Gastroesophageal sphincter (tissue), 4 donors: ENCODE measurements at places on chromosomes 1 and 21.

- no peak for ATAC-seq
These were observed 336.4 kb downstream of the NTNG1 start for GRCh38 chr1:107477233-107477632.

DNA sequence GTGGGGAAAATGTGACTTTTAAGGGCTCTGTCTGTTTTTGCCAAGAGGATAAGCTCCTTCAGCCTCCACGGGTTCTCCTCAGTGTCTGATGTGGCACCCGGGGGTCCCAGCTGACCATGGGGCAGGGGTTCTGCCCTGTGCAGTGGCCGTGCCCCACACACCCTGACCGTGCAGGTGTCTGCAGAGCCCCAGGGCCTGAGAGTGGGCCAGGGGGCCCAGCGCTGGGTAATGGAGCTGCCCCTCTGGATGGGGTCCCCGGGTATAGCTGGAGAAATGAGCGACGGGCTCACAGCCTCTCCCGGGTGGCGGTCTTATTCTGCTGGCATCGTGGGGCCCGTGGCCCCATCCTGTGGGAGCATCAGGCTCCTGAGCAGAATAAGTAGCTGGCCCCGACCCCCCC is 2.9 kb upstream of the PFKL start:
- no peak for ATAC-seq

DNA sequence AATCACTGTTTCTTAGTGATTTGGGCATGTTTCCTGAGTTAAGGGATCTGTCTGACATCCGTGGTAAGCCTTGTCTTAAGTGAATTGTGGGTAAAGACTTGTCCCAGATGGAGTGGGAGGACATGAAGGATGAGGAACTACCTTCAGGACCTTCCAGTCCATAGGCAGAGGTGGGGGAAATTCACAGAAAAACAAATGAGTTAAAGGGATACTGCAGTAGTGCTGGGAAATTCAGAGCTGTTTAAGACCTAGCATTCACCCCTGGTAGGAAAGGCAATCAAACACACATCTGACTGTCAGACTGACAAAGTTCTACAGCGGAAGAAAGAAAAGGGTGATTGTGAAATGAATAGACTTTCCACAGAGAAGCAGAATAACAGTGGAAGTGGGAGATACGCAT is 3.0 kb downstream of the GNAT2 start:
- ATAC-seq: no peak

DNA sequence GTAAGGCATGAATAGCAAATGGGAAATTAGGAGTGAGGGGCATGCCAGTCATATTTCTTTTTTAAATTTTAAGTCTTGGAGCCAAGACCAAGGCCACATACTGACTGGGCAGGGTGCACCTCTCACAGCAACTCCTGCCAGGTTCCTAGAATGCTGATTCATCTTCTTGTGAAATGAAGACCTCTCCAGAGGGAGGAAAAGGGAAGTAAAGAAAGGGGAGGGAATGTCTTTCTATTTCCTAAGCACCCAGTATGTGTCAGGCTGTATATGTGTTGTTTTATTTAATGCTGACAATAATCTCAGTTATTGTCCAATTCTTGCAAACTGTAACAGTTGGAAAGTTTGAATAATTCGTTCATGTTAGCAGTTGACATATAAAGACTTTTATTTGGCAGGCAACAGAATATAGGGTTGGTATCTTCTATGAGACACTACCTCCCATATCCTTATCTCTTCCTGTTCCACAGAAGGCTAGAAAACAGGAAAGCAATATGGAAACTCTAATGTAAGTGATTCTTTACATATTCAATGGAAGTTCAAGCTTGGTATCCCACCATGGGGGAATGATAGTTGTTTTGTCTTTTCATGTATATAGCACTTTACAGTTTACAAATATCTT is 259.1 kb upstream of the USP24 start:
- ATAC-seq: peak; percentile 51

GRCh38 chr1:162407539-162407938 is 4.4 kb downstream of the SH2D1B start:
- ATAC-seq: no peak

DNA sequence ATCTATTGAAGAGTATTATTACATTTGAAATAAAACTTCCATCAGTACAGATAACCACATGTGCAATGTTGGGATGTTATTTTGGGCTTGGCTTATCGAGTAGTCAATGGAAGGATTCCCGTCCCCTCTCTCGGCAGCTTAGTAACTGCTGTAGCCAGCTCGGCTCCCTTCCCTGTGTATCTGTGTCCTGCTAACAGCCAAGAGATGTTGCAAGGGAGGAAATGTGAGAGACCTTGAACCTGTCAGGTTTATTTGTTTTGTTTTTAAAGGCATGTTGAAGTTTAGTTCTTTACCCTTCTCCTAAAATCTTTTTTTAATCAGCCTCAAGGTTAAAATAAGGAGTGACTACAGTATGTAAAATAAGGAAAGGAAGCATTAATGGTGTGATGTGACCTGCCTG is 13.6 kb upstream of the TARS2 start:
- ATAC-seq: peak; percentile 43

- ATAC-seq: no peak
These were observed 1217.8 kb upstream of the ADGRL2 start for GRCh38 chr1:80582980-80583379.

GRCh38 chr1:200970771-200971427 is 52.6 kb downstream of the KIF21B start:
- ATAC-seq: no peak

GRCh38 chr1:19151537-19151936 is 58.5 kb downstream of the UBR4 start:
- ATAC-seq: no peak

- no peak for ATAC-seq
These were observed 27.3 kb upstream of the RGS13 start for GRCh38 chr1:192608671-192609070.

DNA sequence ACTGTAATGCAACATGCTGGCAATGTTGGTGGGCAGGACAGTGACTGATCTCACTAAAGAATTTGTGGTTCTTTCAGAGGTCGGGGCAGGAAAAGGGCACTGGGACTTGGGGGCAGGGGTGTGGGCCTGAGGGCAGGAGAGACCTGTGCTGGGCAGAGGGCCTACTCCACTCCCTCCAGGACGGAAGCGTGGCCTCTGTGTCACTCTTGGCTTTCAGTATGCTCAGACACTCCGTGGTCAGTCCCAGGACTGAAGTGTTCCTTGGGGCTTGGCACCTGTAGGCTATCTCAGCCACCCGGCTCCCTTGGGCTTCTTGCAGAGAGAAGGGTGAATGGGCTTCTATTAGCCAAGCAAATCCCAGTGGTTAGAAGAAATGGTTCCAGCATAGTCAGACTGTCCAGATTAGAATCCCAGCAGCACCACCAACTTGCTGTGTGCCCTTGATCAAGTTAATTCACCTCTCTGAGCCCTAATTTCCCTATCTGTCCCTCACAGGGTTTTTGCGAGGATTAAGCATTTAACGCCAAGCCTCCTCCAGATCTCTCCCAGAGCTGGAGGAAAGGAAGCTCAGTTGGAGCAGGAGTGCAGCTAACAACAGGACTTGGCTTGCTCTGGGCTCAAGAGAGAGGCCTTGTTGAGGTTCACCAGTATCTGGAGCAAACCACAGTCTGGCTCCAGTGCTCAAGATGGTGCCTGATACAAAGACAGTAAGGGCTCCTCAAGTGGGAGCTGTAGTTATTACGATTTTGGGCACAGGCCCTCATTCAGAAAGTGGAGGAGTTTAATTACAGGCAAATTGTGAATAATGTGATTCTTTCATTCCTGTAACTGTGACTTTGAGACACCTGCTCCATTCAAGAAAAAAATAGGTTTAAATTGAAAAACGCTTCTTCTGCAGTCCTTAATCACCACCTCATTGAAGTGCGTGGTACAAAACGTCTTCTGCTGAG is 57.7 kb upstream of the LRP8 start:
- ATAC-seq: no peak

GRCh38 chr1:245605480-245606156 is 450.8 kb downstream of the KIF26B start:
- ATAC-seq: peak; percentile 16

DNA sequence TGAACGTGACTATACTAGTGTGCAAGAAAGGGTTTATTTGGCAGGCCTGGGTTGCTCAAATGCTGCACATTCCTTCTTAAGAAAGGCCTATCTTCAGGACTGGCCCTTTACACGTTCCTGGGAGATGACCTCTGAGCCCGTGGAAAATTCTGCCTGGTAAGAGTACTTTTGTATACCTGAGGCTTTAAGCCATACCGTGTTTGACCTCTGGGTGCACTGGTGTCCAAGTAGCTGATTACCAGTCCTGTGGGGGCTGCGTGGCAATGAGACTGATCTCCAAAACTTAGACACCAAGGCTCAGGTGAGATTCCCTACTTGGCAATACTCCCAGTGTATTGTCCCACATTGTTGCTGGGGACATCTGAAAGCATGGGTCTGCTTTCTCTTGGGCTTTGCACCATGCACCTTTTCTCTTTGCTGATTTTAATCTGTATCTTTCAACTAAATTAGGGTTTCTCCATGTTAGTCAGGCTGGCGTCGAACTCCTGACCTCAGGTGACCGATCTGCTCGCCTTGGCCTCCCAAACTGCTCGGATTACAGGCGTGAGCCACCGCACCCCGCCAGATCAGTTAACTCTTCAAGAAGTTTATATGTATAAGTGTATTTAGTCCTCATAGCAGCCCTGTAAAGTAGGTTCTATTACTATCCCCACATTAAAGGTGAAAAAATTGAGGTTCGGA is 44.5 kb downstream of the TRIM33 start:
- no peak for ATAC-seq

DNA sequence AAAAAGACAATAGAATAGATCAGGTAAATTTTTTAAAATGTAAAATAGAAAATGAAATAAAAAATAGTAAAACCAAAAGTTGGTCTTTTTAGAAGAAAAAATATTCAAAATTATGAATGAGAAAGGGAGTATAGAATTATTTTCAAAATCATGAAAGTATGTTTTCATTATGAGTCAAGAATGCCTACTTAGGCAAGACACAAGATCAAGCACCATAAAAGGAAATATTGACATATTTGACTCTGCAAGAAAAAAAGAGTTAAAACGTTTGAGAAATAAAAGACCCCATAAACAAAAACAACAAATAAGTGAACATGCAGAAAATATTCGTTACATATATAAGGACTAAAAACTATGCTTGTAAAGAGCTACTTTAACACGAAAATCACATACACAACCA is 4.8 kb upstream of the COX20 start:
- ATAC-seq: no peak

DNA sequence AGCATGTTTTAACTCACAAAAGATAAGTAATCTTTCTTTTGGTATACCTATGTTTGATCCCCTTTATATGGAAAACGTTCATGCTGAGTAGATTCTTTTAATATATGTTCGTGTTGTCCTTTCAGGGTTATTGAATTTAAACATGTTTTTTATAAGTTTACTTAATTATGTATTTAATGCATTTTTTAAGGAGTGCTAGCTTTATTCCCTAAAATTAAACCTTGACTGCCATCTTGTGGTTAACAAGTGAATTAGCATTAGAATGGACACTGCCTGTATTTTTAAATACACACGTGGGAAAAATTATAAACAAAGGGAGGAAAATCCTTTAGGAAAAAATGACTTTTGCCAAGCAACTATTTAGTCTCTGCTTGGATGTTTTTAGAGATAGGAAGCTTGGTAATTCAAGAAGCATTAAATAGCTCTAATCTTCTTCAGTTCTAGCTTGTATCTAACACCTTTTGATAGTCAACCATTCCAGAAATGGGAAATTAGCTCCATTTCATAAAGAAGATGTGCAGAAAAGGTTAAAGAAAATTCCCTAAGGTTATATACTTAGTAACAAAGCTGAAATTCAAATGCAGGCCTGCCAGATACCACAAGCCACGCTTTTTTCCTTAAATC is 43.0 kb downstream of the UBE2U start:
- ATAC-seq: no peak

- ATAC-seq: no peak
These were observed 536.6 kb upstream of the USP24 start for GRCh38 chr1:55751776-55752175.

DNA sequence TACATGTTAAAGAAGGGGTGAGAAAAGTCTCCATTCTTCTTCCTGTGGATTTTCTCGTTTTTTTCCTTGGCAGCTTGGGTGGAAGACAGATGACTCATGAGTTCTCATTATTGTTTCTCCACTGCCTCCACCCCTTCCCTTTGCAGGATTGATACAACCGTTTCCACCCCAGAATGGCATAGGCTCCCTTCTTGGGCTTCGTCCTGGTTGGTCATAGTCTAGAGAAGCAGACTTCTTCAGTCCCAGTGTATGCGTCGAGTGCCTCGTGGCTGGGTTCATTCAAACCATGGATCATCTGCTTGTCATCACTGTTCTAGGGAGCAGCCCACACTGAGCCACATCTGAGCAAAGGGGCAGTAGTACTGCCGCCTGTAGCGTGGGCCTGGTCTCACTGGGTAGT is 13.7 kb downstream of the PTGFRN start:
- ATAC-seq: no peak

DNA sequence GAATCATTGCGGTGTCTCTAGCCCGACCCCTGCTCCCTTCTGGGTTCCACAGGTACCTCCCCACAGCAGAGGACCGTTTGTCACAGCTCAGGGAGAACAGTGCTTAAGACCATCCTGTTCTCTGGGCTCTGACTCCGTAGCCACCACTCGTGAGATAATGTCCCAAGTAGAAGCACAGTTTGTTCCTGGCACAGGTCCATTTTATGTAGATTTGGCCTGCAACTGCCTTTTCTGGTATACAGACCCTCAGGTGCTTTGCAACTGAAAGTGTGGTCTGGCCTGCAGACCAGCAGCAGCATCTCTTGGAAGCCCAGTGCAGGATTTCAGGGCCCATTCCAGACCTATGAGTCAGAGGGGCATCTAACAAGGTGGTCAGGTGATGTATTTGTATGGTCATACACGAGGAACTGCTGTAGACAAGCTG is 28.4 kb upstream of the TMEM125 start:
- ATAC-seq: no peak

DNA sequence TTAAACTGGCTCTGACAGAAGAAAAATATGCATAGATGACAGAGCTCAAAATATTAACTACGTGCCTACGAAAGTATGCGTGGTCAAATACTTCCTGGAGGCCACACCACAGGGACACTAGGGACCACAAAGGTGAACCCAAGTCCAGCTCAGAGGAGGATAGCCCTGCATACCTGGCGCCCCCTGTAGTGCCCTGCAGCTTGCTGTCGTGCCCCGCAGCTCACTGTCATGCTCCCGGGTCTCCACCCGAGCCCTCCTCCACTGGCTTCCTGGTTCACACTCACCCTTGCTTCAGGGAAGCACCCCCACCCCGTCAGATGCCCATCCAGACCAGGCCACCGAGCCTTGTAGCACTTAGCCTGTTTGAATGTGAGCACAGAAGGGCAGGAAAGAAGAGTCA is 16.7 kb upstream of the NADK start:
- ATAC-seq: no peak

DNA sequence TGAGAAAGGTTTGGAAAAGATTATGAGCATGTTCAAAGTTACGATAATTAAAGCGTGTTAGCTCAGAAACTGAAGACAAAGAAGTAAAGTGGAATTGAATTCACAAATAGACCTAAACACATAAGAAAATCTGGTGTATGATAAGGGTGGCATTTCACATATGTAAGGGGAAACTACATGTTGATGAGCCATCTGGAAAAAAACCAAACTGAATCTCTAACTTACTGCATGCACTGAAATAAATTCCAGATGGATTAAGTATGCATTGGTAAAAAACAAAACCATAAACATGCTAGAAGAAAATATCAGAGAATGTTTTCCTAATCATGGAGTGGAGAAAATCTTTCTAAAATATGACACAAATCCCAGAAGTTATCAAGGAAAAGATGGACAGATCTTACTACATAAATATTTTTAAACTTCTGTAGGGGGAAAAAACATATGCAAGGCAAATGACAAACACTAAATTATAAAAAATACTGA is 34.0 kb upstream of the CTPS1 start:
- no peak for ATAC-seq
